ENCODE measurements at places on chromosomes 1 and 21.

DNA sequence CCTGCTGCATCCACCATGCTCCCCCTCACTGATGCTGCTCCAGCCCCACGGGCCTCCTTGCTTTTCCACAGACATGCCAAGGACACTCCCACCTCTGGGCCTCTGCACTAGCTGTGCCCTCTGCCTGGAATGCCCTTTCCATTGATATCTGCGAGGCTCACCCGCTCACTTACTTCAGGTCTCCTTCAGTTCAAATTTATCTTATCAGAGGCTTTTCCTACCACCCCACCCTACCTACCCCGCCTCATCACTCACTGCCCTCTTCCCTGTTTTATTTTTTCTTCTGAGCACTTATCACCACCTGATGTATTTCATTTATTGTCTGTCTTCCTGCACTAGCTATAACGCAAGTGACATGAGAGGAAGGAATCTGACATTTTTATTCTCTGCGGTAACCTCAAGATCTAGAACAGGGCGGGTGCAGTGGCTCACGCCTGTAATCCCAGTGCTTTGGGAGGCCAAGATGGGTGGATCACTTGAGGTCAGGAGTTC is 7.0 kb downstream of the HSPG2 start:
- no peak for DNase-seq

GRCh38 chr1:222310836-222311235 is 237.1 kb downstream of the HHIPL2 start:
- peak; percentile 47 for DNase-seq

DNA sequence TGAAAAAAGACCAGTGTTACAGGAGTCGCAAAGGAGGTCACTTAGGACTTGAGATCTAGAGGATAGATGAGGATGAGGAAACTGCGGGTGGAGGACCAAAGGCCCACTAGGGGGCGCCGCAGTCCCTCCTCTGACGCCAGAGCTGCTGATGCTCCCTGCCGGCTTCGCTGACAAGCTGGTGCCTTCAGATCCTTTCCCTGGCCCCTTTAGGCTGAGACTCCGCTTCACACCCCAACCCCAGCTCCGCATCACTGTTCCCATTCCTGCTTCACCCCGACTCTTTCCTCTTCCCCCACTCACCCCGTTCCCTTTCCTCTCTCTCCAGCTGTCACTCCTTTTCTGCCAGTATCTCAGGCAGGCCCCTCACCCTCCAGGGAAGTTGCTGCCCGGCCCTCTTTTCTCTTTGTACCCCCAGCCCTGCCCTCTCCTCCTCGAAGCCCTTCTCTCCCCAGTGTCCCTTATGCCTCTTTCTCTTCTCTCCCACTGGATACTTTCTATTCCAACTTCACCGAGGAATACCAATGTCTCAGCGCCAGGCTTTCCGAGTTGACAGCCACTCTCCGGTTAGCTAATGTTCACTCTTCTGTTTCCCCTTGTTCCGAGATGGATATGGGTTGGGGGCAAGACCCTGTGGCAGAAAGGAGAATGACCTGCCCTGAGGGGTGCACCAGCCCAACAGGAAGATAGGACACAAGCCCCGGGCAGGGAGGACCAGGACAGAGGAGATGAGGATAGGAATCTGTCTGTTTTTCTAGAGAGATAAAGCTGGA is 4.5 kb downstream of the KCNJ9 start:
- peak; percentile 87 for DNase-seq

DNA sequence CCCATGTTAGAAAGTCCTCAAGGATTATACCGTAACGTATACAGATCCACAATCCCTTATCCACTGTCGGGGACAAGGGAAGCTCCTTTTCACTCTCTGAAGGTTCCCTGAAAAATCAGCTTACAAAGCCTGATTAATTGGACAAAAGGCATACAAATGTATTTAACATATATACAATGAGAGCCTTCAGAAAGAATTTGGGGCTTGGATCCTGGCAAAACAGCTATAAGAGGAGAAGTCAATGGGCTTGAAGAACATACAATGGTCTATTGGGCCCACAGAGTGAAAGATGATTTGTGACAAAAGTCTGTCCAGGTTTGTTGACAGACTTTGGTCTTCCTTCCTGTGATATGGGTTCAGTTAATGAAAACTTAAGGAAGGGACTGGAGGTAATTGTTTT is 10.7 kb downstream of the TACSTD2 start:
- no peak for DNase-seq

- no peak for DNase-seq
Measured at GRCh38 chr1:184647471-184647870, 107.2 kb downstream of the EDEM3 start.

- no peak for DNase-seq
Measured at GRCh38 chr1:117112047-117112717, 9.4 kb downstream of the TRIM45 start.

DNA sequence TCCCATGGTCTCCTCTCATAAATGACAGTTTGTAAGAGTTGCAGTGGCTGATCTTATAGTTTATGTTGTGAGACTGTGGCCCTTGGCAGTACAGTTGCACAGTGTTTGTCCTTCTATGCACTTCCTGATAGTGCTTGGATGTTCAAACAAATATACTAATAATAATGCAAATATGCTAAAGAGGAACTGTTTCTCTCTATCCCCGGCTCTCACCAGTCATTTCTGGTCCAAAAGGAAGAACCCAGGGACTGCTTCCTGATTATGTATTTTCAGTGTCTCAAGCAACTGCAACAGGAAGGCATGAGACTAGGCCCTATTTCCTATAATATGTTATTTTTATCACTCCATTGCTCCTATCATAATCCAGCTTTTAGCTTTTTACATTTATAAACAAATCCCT is 17.0 kb upstream of the SUCO start:
- no peak for DNase-seq

- peak; percentile 89 for DNase-seq
Measured at GRCh38 chr1:152001631-152002584, 8.2 kb upstream of the S100A10 start.

GRCh38 chr1:176391621-176392020 is 71.4 kb upstream of the PAPPA2 start:
- no peak for DNase-seq

GRCh38 chr1:41631971-41632370 is 147.5 kb upstream of the EDN2 start:
- no peak for DNase-seq

DNA sequence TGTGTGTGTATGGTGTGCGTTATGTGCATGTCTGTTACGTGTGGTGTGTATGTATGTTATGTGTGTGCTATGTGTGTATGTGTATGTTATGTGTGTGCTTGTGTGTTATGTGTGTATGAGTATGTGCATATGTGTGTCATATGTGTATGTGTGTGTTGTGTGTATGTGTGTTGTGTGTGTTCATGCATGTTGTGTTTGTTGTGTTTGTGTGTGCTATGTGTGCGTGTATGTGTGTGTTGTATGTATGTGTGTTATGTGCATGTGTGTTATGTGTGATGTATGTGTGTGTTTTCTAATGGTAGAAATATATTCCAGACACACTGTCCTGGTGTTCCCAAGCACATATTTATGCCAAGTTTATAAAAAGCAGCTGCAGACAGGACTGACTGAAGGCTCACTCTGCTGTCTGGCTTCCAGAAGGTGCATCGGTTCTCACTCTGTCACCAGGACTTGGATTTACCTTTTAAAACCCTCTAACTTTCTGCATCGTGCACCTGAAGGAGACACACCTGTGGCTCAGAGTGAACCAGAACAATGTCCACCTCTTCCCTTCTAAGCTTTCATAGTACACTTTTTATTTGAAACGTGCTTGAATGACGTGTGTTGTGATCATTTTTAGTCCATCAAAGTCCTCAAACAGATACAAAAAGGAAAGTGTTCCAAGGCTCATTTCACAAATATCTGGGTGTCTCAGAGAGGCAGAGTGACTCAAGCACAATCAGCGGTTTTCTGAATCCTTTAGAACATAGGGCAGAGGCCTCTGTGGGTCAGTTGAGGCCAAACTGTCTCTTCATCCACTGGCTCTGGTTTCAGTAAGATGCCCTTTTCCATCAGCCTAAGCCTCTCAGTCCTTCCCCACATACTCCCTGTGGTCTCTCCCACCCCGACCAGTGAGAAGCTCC is 49.9 kb downstream of the TOMM20 start:
- no peak for DNase-seq

DNA sequence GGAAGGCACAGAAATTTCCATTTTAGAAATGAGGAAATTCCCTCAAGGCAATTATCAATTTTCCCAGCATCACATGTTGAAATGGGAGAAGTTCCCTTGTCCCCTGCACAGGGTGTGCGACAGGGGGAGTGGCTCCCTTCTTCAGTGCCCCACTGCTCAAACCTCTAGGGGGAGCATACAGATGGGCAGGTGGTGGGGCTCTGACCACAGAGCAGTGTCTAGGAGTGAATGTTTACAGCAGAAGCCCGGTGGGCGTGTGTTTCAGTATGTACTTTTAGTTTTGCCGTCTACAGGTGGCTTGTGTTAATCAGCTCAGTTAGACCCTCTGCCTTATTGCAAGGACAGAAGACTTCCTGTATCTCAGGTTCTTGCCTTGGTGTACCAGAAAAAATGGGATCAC is 493.7 kb upstream of the PLXNA2 start:
- no peak for DNase-seq

DNA sequence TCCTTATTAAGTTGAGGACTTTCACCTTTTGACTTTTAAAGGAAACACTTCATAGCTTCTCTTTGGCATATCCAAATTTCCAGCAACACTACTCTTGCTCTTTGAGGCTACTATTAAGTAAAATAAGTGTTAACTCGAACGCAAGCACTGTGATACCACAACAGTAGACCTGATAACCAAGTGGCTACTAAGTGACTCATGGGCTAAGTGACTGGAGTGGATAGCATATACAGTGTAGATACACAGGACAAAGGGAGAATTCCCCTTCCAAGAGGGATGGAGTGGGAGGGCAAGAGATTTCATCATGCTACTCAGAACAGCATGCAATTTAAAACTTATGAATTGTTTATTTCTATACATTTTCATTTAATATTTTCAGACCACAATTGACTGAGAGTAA is 9.8 kb upstream of the KCNA3 start:
- no peak for DNase-seq

DNA sequence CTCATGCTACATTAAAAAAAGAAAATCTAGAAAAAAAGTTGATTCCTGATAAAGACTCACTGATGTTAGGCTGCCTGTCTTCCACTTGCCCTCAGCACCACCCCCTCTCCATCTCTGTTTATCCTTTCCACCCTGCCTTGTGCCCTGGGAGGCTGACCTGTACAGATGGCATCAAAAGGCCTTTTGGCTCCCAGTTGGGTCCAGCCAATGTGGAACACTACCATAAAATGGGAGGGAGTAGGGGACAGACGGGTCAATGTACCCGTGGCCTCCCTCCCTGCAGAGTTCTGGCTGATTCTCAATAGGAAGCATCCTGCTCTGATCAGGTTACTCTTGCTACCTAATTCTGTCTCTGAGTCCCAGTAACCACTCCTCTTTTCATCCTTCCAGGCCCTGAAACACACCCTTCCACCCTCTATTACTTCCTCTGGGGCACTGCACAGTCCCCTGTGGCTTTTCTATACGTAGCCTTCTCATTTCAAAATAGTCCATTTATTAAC is 300.0 kb downstream of the HHIPL2 start:
- DNase-seq, result no peak
